ENCODE measurements at places on chromosomes 2 and 18.

GRCh38 chr2:39996653-39997080, 217.6 kb upstream of the THUMPD2 start:
- DNase-seq, result no peak

GRCh38 chr18:13615432-13615861, 110.9 kb downstream of the FAM210A start:
- peak; percentile 19 for DNase-seq

DNA sequence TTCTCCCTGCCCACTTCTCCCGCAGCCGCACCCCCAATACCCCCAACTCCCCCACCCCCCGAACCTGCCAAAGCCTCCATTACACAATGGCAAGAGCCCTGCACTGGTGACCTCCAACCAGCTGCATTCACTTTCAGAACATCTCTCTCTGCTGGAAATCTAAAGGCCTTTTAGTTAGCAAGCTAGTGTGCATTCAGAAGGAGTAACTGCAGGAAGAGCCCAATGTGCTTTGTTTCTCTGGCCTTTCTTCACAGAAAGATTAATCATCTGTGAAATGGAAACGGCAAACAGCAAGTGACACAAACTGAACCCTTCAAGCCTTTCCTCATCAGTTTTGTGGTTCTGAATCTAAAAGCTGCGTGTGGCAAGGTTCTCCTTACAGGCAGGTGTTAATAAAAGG, 124.2 kb downstream of the OLA1 start:
- DNase-seq, result no peak

- DNase-seq, result no peak
Observed at GRCh38 chr2:204274991-204275390, 270.3 kb upstream of the PARD3B start.

GRCh38 chr2:177038787-177039484, 173.7 kb upstream of the HNRNPA3 start:
- no peak for DNase-seq

DNA sequence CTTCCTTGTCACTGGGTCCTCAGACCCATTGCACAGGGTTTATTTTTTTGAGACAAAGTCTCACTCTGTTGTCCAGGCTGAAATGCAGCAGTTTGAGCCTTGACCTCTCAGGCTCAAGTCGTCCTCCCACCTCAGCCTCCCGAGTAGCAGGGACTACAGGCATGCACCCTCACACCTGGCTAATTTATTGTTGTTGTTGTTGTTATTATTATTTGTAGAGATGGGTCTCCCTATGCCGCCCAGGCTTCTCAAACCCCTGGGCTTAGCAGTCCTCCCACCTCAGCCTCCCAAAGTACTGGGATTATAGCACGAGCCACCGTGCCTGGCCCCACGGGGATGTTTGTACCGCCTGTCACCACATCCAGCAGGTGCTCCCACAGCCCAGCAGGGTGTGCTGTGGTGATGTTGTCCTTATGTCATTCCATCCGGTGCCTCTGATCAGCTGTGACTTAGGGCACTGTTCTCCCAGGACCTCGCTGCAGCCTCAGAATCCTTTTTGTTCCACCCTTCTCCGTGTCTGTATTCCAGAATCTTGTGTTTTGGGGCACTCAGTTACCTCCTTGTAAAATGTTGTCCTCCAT, 182.3 kb downstream of the INO80D start:
- DNase-seq, result no peak

DNA sequence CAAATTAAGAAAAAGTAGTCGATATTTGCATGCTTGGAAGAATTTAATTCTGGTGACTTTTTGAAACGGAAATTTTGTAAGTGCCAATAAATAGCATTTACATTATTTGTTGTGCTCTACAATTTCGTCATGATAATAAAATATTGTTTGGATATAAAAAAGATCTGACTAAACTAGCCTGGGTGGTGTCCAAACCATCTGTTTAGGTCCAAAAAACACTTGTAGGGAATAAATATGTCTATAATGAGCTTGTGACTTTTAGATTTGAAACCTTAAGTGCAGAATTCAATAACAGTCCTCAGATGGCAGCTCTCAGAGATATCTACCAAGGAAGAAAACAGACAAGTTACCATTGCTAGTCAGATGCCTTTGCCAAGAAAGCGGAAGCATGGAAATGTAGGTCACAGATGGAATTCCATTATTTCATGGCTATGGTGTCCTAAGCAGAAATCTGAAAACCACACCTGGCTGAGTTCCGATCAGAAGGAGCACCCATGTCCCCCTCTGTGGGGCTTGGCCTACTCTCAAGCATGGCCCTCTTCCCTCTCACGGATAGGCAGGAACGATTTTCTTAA, 731.1 kb downstream of the RNF144A start:
- no peak for DNase-seq

DNA sequence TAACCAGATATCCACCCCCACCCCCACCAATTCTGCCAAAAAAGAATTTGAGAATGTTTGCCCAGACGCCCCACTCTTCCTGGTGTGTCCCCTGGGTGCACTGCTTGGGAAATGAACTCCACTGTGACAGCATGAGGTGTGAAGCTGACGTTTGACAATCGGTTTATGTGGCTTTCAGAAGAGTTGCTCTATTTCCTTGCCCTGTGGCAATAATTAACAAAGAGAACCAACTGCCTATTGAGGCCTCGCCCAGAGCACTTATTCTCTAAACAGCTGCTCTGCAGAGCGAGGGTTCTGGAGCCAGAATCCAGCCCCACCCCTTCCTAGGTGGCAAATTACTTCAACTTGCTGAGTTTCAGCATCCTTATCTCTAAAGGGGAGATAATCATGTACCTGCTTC, 115.8 kb upstream of the SIX3 start:
- no peak for DNase-seq

- DNase-seq, result no peak
Observed at GRCh38 chr2:43230951-43231827, 4.8 kb upstream of the ZFP36L2 start.

- DNase-seq, result no peak
Observed at GRCh38 chr18:44246001-44246400, 434.7 kb upstream of the SETBP1 start.
